Stimulated activated CD4-positive, alpha-beta T cell treated with anti-CD3 and anti-CD28 coated beads, Interleukin-15, amount 100 ng/mL, for 1 hour (primary cell): ENCODE measurements at places on chromosomes 12 and 14.

DNA sequence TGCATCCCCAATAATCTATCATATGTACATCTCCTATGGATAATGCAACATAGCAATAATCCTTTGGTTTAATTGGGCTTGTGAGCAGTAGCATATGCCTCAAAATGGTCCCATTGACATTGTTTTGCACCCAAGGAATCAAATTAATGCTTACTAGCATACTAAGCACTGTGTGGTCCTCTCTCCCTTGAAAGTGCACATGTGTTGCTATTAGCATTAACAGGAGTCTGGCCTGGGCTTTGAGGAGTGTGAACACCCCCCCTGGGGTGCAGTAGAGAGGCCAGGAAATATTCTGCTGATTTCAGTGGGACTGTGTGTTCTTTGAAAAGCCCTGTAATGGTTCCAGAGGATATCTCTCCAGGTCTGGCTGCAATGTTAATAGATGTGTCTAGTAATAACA, 1148.4 kb downstream of the VRK1 start:
- no peak for DNase-seq

- DNase-seq = peak; percentile 33
Observed at GRCh38 chr12:106956048-106956578, 406 bp downstream of the TMEM263 start.

- no peak for DNase-seq
Observed at GRCh38 chr14:58082011-58082410, 70.0 kb downstream of the ARMH4 start.

- no peak for DNase-seq
Observed at GRCh38 chr14:87944987-87945604, 47.9 kb downstream of the GALC start.

GRCh38 chr12:68962877-68963855, 30.2 kb upstream of the CPM start:
- DNase-seq = no peak

GRCh38 chr14:31106768-31107167, 80.6 kb upstream of the STRN3 start:
- no peak for DNase-seq

DNA sequence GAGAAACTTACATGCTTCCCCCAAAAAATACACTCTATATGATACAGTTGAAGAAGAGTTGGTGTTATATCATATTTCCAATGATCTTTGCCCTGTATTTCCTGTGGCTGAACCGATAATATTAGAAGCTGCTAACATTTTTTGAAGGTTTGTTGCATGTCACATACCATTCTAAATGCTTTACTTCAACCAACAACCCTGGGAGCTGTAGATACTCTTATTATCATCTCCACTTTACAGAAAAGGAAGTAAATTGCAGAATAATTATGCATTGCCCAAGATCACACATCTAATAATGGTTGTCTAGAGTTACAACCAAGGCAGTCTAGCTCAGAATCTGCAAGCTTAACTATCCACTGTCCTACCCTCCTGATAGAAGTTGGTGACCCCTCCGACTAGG, 182.8 kb downstream of the NUAK1 start:
- DNase-seq = no peak

DNA sequence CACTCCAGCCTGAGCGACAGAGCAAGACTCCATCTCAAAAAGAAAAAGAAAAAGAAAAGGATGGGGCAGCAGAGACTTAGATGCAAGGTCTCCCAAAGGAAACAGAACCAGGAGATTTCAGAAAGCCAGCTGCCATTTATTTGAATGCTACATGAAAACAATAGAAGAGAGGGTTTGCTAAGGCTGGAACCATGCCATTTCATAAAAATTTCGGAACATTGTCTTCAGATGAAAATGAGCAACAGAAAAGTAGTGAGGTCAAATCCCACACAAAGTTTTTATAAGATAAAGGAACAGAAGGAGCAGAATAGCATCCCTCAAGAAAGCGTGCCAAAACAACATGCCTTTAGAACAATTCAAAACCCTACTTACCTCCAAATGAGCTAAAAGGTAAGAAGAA, 175.3 kb downstream of the ETV6 start:
- DNase-seq = no peak

- DNase-seq = no peak
Observed at GRCh38 chr14:70555890-70556289, 21.1 kb upstream of the ADAM20 start.

DNA sequence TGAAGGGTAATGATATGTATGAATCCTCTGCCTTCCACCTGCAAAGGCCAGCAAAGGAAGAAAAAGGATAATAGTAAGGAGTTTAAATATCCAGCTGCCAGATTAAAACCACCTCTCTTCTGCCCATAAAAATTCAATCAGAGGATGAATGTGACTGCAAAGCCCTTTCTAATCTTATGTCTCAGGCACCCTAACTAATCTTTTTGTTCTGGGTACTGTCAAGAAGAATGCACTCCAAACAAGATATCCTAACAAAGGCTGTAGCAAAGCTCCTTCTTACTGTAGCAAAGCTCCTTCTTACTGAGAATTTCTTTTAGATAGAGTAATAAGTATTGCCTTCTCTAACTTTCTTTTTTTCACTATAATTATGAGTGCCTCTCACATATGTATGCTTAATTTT, 91.8 kb downstream of the ST8SIA1 start:
- DNase-seq = no peak

GRCh38 chr14:25120261-25120660, 70.3 kb upstream of the STXBP6 start:
- no peak for DNase-seq

GRCh38 chr14:68011406-68012028, 191.9 kb downstream of the RAD51B start:
- DNase-seq = no peak

DNA sequence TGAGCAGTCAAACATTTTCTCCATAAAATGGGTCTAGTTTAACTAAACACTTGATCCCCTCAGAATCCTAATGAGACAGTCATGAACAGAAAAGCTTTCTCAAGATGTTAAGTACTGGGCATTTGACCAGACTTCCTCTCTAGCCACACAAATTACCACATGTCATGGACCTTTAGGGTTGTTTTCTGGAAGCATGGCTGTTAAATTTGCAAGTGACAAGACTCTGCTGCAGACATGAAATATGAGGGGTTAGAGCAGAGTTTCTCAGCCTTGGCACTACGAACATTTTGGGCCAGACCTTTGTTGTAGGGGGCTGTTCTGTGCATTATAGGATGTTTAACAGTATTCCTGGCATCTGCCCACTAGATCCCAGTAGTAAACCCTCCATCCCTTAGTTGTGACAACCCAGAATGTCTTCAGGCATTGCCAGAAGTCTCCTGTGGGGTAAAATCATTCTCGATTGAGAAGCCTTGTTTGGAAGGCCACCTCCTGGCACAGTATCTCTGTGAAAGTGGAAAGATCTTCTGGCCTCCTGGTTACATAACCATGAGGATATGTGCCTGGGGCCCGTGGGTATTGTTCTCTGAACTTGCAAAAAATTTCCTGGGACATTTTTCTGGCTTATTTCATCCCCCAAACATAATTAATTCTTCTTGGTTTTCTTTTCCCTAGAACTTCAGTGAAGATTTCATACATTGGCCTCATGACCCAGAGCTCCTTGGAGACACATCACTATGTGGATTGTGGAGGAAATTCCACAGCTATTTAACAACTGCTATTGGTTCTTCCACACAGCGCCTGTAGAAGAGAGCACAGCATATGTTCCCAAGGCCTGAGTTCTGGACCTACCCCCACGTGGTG, 4.3 kb downstream of the TMEM106C start:
- DNase-seq = no peak

GRCh38 chr12:127670796-127671195, 596.2 kb upstream of the TMEM132C start:
- DNase-seq = no peak

GRCh38 chr12:4133636-4134447, 139.7 kb upstream of the CCND2 start:
- DNase-seq = no peak

- no peak for DNase-seq
Observed at GRCh38 chr14:92389598-92390158, 66.7 kb downstream of the SLC24A4 start.

- DNase-seq = no peak
Observed at GRCh38 chr14:102775855-102776760, 1.1 kb upstream of the TRAF3 start.

DNA sequence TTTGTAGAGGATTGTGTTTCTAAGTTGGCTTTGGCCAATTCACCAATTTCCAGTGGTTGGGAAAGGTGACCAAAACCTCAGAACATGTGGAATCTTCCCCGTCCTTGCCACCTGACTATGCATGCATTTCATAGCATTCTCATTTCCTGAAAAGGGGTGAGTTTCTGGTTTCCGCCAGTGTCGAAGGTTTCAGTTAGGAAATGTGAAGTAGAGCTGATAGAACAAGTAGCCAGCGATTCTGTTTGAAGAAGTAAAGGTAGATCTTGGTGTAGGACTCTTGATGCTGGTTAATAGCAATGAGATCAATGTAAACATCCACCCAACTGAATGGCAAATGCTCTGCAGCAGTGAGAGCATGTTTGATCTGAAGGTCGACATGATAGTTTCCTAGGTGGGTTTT, 15.9 kb downstream of the SMOC1 start:
- no peak for DNase-seq

GRCh38 chr12:132235116-132235820, 91.0 kb downstream of the NOC4L start:
- DNase-seq = no peak

GRCh38 chr14:103867523-103867953, 20.2 kb upstream of the PPP1R13B start:
- DNase-seq = no peak
